ENCODE measurements at places on chromosomes 2 and 18.
A peak's percentile ranks its signal among the peaks of the same experiment; 100 is the strongest.

DNA sequence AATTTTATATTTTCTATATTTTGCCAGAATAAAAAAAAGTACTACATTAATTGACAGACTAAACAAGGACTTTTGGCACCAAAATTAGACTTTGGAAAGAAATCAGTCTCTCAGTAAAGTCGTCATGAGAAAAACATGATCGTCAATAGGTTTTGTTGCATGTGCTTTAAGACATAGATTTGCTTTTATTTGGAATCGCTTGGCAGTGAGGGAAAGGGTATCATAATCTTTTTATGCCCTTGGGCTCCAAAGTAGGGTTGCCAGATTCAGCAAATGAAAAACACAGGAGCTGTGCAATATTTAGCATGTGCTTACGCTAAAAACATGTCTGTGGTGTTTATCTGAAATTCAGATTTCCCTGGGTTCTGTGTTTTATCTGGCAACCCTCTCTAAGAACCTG, 177.6 kb downstream of the LAMA1 start:
- no peak for DNase-seq

DNA sequence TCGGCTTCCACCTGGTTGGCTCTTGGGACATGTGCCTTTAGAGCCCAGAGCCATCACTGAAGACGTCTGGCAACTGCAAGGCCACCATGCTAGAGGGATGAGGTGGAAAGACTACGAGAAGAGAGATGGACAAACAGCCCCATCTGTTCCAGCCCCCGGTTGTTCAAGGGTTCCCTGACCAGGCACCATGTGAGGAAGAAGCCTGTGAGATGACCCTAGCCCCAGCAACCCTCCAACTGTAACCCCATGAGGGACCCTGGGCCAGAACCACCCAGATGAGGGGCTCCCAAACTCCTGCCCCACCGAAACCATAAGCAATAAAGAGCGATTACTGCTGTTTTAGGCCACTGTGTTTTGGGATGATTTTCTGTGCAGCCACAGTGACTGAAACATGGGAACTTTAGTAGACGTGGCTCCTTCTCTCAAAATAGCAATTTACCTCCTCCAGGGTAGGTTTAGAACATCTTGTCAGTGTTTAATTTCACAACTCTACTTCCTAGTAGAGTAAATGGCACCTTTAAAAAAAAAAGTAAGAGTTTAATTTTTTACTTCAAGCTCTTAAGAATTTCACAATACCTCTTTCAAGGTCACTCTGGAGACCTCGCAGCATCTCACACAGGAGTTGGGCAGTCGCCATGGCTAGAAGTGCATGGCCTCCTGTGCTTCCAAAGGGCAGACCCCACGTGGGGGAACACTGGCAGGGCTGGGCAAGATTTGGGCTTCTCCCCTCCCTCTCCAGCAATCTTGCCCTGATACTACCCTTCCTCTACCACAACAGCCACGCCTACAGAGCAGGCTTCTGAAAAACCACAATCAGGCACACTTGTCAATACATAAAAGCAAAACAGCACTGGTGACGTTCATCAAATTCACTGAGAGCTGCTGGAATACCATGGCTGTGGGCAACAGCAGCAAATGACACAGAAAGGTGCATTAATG, 48.8 kb downstream of the TMEM163 start:
- DNase-seq = no peak

DNA sequence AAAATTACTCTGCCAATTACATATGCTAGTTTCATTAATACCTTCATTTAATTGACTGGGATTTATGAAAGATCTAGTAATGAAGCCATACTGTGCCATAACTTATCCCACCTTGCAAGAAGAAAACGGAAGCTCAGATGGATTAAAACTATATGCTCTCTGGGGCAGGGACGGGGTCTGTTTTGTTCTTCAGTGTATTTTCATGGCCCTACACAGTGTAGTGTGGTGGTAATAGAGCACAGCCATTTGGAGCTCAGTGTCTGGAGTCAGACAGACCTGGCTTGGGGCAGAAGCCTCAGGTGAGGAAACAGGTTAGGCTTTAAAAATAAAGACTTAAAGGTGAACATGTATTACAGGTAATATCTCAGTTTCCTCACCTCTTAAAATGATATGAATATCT, 62.3 kb downstream of the FIGN start:
- DNase-seq = no peak

GRCh38 chr18:54973046-54973445, 13.8 kb upstream of the CCDC68 start:
- DNase-seq = no peak

- no peak for DNase-seq
Measured at GRCh38 chr2:196066291-196067087, 2.1 kb downstream of the DNAH7 start.

DNA sequence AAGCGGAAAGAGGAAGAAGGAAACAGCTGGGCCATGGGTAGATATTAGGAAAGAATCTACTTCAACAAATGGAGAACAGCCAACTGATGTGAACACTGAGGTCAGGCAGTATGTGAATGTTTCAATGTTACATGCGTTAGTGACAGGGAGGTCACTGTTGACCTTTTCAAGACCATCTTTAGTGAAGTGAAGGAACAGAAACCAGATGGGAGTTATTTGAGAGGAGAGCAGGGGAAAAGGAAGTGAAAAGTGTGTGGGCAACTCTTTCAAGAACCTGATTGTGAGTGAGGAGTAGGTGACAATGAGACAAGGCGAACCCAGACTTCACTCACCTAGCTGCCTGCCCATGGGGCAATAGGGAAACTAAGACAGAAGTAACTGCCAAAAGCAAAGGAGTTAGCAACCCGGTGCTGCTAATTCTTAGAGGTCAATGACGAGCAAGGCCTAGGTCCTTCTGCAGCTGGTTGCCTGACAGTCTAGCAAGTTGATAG, 67.0 kb downstream of the SP3 start:
- DNase-seq = no peak

- no peak for DNase-seq
Measured at GRCh38 chr18:36387310-36387709, 89.8 kb downstream of the FHOD3 start.

DNA sequence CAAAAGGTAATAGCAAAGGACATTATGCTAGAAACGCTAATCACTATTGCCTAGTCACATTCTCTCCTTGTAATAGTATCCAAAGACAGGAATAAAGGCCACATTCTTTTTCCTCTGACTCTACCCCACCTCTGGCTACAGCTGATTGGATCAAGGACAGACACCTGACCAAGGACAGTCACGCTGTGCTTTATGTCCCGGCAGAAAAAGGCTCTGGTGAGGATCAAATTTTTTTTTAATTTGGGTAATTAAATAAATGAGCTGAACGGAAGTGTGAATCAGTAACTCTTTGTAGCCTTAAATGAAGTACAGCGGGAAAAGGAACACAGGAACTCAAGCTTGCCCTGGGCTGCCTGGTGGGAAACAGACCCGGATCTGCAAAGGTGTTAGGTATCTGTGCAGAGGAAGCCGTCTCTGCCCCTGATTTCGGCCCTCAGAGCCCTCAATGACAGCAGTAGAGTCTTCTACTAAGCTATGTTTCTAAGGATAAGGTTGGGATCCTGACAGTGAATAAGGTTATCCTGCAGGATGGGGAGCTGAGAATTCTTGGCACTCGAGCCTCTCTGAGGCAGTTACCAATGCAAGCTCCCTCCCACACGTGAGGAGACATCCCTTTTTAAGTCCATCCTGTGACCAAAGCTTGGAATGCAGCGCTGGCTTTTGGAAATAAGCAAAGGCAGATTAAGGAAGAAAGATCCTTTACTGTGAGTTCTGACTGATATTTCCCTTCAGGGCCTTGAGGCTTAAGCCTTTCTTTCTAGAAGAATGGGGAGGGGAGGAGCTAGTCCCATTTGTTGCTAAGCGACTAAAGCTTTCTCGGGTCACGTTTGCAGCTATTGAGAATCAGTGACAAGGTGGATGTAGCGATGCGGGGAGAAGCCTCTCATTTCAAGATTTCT, 37.8 kb upstream of the IKZF2 start:
- DNase-seq = peak; percentile 57

DNA sequence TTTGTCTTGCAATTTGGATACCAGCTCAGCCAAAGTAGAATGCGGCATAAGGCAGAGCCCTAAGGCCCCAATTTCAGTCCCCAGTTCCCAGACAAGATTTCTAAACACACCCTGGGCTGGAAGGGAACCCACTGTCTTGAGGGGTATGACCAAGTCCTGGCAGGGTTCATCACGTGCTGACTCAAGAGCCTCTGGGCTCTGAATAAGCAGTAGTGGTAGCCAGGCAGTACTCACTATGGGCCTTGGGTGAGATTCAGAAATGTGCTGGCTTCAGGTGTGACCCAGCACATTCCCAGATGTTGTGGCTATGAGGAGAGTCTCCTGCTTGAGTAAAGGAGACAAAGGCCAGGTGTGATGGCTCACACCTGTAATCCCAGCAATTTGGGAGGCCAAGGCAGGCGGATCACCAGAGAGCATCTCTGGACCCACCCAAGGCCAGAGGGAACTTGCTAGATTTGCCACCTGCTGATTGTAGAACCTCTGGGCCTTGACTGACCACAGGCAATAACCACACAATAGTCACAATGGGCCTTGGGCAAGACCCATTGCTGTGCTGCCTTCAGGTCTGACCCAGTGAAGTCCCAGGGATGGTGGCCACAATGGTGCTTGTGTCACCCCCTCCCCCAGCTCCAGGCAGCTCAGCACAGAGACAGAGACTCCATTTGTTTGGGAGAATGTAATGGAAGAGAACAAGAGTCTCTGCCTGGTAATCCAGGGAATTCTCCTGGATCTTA, 74.9 kb downstream of the ATL2 start:
- DNase-seq = no peak

- DNase-seq = no peak
Measured at GRCh38 chr2:201575971-201576370, 67.3 kb downstream of the TMEM237 start.

DNA sequence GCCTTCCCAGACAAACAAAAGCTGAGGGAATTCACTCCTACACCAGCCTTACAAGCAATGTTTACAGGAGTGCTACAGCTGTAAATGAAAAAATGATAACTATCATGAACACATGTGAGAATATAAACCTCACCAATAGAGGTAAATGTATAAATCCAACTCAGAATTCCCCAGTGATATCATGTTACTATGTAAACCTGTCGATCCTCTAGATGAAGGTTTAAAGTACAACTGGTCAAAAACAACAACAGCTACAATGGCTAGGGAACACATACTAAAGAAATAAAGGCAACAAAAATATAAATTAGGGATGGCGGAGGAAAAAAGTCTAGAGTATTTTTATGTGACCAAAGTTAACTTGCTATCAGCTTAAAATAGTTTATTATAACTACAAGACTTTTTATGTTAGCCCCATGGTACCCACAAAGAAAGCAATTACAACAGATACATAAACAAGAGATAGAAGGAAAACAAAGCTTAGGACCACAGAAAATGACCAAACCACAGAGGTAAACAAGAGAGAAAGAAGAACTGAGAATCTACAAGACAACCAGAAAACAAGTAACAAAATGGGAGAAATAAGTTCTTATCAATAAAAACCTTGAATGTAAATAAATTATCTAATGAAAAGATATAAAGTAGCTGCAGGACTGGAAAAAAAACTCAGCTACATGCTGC, 8.3 kb downstream of the CERKL start:
- DNase-seq = no peak
